Thyroid gland (tissue), 4 donors: ENCODE measurements at places on chromosomes 12 and 14.

DNA sequence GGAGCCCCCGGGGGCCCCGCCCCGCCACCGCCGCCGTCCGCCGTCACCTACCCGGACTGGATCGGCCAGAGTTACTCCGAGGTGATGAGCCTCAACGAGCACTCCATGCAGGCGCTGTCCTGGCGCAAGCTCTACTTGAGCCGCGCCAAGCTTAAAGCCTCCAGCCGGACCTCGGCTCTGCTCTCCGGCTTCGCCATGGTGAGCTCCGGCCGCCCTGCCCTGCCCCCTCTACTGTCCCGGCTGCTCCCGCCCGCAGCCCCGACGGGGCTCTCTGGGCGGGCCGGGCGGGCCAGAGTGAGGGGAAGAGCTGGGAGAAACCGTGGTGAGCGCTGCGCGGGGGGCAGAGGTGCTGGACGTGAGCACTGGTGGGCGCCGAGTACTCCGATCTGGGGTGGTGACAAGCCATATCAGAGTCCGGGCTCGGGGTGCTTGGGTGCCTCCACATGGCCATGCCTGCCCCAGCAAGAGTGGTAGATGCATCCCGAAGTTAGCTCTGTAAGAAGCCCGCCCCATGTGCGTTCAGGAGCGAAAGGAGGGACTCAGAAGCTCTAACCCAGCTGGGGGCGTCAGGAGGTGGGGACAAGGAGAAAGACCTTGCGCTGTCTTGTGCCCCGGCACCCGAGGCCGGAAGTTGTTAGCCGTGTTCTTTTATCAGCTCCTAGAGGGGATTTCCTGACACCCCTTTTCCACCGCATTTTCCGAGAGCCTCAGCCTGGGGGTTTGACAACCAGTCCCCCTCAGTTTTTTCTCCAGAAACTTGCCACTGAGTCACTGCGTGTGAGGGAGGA is 717 bp downstream of the ORAI1 start:
- peak; percentile 69 for DNase-seq

DNA sequence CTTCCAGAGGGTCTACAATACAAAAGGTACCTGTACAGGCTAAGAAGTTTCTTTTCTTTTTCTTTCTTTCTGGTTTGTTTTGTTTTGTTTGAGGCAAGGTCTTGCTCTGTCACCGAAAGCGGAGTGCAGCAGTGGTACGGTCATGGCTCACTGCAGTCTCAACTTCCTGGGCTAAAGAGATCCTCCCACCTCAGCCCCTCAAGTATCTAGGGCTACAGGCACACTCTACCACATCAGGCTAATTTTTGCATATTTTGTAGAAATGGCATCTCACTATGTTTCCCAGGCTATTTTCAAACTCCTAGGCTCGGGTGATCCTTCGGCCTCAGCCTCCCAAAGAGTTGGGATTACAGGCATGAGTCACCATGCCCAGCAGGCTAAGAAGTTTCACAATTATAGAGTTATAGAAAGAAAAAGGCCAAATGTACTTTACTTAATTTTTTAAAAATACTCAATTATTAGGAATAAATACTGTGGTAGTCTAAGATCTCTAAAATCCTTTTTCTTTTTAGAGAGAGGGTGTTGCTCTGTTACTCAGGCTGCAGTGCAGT is 3.0 kb upstream of the PIGH start:
- peak; percentile 86 for DNase-seq

- DNase-seq: no peak
Observed at GRCh38 chr12:92034083-92034482, 111.6 kb downstream of the BTG1 start.

GRCh38 chr12:64273527-64274403 is 51.7 kb upstream of the KICS2 start:
- DNase-seq: no peak

DNA sequence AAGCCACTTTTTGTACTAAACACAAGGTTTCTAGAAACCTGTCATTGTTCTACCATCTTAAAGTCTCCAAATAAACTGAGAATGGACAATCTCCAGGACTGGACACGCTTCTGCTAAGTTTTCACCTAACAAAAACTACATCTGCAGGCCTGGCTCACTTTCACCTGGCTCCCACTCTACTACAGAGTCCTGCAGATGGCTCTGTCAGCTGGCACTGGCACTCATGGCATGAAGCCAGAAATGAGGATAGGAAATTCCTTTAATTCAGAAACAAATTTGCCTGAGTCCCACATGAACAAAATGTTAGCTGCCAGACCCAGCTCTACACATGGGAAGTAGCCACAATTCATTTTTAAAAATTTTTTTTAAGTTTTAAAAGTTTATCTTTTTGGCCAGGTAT is 42.1 kb downstream of the STXBP6 start:
- DNase-seq: peak; percentile 92

DNA sequence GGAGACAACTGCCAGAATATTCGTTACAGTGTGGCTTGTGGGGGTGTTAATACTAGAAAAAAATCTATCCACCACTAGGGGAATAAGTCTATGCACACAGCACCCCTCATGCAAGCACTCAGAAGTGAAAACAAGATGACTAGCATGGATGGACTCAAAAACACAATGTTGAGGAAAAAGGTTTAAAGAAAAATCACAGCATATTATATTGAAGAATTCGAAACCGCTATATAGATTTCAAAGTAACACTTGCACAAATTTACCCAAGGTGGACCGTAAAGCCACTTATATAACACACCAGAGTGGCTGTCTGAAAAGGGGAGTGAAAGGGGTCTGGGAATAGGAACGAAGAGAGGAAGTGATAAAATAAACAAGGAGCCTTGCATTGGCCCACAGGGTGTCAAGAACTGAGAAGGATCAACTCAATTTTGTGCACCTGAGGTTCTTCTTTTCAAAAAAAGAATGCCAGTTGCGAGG is 544 bp downstream of the ABCD4 start:
- DNase-seq: peak; percentile 14

- DNase-seq: no peak
Observed at GRCh38 chr14:33070475-33070874, 131.8 kb downstream of the NPAS3 start.

GRCh38 chr14:32697704-32698103 is 241.0 kb upstream of the NPAS3 start:
- no peak for DNase-seq

GRCh38 chr14:52443506-52443905 is 108.8 kb downstream of the TXNDC16 start:
- no peak for DNase-seq

DNA sequence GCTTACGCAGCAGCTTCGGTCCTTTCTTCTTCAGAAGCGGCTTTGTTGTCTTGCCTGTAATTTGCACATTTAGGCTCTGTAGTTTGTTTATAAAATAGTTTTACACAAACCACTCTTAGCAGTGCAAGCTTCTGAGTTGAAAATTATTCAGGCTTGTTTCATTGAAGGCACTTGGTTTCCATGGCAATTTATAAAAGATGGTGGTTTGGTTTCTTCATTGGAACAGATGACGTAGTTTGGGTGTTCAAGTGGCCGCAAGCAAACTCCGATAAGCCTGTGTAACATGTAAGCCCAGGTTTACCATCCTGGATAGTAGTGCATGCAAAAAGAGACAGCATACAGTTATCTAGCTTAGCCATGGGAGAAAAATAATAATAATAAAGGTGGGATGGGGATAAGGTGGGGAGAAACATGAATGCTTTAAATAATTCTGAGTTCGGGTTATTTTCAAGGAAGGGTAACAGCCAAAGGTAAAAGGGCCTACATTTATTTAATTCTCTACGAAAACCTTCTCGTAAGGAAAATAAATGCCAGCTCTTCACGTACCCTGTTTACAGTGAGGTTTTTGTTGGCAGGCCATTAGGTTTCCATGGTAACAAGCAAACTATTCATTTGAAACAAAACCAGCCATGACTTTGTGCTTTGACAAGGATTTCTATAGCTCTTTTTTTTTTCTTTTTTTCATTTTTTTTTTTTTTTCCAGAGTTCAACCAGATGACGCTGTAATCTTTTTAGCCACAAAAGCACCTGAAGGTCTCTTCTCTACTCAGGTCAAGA is 189.6 kb upstream of the RPL10L start:
- DNase-seq: peak; percentile 4

GRCh38 chr12:31796270-31796951 is 67.6 kb upstream of the AMN1 start:
- DNase-seq: no peak

DNA sequence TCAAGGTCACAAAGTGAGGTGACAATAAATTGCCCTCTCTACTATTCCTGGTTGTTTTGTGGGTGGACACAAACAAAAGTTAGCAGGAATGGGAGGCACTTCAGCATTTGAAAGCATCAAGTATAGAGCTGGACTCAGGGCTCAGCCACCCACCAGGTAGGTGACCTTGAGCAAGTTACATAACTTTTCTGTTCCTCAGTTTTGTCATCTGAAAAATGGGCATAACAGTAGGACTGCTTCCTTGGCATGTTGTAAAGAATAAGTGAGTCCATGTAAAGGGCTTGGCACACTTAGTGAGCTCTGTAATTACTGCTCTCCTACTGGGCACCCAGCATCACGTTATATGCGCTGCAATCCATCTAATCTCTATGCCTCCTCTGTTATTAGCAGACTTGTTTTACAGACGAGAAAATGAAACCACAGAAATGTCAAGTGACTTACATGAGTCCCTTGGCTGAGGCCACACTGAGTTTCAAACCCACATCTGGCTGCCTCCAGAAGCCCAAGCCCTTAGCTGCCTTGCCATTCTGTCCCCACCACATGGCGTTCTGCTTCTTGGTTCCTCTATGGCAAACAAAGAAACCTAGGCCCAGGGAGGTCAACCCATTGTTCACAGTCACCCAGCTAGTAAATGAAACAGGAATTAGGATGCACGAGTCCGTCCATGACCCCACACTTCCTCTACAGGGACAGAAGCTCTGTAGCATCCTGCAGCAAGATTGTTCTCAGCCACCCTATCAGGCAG is 63.2 kb upstream of the SLC24A4 start:
- no peak for DNase-seq

- DNase-seq: no peak
Observed at GRCh38 chr12:72747111-72747849, 475.1 kb downstream of the TRHDE start.

GRCh38 chr12:49030119-49030518 is 11.5 kb upstream of the PRKAG1 start:
- no peak for DNase-seq

- no peak for DNase-seq
Observed at GRCh38 chr12:6792522-6793201, 3.3 kb downstream of the CD4 start.

- no peak for DNase-seq
Observed at GRCh38 chr12:96400631-96401075, 414 bp upstream of the CDK17 start.

- DNase-seq: no peak
Observed at GRCh38 chr12:105168006-105168405, 60.5 kb downstream of the WASHC4 start.

- DNase-seq: no peak
Observed at GRCh38 chr12:94909663-94910062, 93.8 kb downstream of the NDUFA12 start.

DNA sequence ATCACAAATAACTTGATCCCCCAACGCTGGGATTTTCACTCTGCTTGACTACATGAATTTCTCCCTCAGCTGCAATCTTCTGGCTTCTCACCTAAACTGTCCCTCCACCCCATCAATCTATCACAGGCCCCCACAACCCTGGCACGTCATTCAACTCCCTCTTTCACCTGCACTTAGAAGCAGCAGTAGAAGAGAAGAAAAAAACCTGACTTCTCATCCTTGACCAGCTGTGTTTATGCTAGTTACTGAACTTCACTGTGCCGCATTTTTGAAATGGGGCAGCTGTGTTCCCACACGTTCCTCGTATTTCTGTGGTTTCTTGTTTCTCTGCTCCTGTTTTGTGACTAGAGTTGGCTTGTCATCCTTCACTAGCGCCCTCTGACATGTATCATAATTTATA is 35.0 kb downstream of the ITPR2 start:
- no peak for DNase-seq

GRCh38 chr14:102058961-102059360 is 27.9 kb downstream of the HSP90AA1 start:
- DNase-seq: no peak

GRCh38 chr14:90836692-90837063 is 20.4 kb upstream of the TTC7B start:
- no peak for DNase-seq

GRCh38 chr12:18153826-18154225 is 63.8 kb upstream of the RERGL start:
- no peak for DNase-seq

DNA sequence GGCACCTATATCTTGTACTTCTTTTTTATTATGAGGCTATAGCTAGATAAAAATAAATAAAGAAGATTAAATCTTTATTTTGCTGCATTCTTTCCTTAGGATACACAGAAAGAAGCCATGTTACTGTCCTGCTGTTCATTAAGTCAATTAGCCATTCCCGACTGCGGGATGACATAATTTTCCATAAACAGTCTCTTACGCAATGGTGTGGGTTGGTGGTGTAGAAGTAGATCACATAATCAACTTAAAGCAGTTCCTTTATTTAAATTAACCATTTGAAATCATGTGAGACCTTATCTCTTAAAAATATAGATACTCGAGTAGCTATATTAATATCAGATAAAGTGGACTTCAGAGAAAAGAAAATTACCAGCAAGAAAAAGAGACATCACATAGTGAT is 40.2 kb downstream of the TAOK3 start:
- no peak for DNase-seq

GRCh38 chr14:73696466-73697400 is 17.5 kb downstream of the PNMA1 start:
- no peak for DNase-seq

DNA sequence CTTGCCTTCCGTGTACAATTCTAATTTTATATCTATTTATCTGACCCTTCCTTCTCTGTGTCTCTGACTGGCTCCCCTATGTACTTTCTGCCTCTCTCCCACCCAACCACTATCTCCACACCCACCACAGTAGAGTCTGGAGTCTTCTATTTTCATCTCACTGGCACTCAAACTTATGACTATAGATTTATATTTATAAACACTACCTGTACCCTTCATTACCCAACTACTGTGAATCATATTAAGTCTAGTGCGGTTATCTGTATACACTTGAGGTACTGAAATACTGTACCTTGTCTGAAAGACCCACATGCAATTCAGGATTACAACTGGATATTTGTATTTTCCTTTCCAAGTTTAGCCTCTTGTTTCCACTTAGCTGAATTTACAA is 36.1 kb downstream of the ATP2B1 start:
- DNase-seq: no peak

GRCh38 chr12:49111206-49111605 is 559 bp upstream of the LMBR1L start:
- DNase-seq: no peak

DNA sequence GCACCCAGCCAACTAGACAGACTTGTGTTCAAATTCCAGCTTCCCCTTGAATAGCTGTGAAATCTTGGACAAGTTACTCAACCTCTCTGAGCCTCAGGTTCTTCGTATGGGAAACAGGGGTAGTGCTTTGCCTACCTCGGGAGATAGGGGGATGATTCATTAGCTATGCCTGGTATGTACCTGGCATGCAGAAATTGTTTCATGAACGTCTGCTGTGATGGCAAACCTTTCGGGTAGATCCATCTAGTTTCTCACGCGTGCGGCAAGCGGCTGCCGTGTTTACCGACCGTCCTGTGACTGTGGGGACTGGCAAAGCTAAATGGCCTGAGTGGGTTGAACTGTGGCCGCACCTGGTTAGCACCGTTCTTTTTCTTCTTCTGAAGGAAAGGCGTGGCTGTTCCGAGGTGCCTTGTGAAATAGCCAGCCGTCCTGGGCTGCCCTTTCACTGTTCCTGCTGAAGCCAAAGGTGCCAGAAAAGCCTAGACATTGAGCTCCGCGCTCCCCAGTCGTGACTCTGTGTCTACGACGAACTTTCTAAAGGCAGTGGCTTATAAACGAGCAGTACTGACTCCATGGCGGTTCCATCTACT is 40.6 kb upstream of the MED13L start:
- peak; percentile 50 for DNase-seq
